ENCODE measurements at places on chromosomes 6 and 20.

DNA sequence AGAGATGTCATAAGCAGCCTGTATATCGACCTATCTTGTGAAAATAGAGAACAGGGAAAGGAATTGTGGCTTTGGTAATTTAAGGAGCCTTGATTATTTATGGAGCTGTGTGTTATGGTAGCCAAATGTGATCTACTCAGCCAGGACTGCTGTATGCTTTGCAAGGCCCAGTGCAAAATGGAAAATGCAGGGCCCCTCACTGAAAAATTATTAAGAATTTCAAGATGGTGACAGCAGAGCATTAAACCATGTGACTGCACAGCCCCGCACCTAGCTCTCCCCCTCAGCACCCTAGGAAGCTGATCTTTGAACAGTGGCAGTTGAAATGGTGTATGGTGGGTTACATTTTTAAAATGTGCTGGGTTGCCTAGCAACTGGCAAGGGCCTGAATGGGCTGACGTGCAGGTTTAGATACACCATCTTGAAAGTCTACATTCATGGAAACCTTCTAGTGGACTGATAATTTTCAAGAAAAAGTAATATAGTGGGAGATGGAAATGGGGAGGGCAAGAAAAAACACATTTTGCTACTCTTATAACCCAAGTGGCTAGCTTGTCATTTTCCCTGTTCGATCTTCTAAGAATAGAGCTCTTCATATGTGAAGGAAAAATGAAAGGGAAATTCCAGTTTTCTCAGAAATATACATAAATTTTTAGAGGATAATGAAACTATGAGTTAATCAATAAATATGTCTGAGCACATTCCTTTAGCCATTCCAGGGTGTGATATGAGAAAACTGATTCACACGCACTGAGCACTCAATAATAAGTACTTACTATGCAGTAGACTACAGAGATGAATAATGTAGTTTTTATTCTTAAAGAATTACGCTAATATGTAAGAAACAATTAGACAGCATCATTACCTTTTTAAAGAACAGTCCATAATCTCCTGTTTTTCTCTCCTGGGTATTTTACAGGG is 208.0 kb downstream of the ARHGAP18 start:
- no peak for DNase-seq

DNA sequence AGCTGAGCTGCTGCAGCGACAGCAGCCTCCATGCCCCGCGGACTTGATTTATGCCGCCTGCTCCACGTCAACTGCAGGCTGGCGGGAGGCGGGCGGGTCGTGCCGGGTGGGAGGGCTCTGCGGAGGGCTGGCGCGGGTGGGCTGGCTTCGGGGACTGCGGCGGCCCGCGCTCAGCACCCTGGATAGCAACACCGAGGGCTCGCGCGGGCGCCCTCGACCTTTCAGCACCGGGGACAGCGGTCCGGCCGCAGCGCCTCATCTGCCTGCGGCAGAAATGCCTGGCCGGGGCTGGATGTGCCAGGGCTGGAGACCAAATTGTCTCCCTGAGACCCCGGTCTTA is 792 bp downstream of the SNAP25 start:
- DNase-seq: peak; percentile 40

DNA sequence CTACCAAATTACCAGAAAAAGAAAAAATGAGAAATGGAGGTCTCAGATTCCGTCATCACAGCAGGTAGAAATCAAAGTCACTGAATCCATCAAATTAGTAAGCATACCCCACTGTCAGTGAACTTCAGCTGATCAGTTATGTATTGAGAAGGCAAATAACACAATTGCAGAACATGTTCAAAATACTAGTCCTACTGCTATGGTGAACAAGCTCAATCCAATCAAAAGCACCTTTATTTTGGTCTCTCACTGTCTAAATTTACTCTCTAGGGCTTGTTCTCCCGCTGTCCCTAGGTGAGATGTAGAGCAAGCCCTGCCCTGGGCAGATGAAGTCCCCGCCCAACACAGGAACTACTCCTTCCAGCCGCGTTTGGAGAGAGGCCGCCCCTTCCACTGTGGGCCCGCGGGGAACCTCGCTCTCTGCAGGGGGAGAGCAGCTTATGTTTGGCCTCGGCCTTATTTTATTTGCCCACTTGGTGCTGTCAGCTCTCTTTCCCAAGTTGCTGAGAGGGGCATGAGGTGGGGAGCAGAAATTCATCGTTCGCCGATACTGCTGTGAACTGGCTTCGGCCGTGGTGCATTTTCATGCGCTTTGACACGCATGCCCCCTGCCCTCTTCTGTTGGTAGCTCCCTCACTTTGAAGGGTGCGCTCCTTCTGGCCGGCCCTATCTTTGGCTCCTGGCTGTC is 14.3 kb upstream of the MAP1LC3A start:
- DNase-seq: no peak

GRCh38 chr6:168086616-168087015 is 7.6 kb upstream of the FRMD1 start:
- no peak for DNase-seq

GRCh38 chr6:3186974-3187382 is 29.6 kb upstream of the TUBB2A start:
- DNase-seq: no peak

DNA sequence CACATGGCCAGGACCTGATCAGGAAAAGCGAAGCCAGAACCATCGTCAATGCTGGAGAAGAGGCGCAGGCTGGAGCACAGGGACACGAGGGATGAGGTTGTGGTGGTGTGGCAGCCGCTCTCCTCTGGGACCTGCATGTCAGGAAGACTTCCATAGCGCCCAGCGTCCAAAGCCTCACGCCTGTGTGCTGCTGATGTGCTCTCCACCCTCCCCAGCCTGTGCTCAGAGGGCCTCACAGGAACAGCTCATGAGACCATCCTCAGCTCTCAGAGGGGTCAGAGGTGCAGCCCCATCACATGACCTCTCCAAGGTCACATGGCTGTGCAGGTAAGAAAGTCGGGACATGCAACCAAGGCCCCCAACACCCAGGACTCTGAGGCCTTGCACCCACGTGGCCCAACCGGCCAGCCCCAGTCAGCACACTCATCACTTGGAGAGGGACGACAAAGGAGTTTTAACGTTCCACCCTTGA is 84.4 kb downstream of the NINL start:
- DNase-seq: no peak

GRCh38 chr6:108839083-108839642 is 9.1 kb upstream of the ARMC2 start:
- DNase-seq: no peak

DNA sequence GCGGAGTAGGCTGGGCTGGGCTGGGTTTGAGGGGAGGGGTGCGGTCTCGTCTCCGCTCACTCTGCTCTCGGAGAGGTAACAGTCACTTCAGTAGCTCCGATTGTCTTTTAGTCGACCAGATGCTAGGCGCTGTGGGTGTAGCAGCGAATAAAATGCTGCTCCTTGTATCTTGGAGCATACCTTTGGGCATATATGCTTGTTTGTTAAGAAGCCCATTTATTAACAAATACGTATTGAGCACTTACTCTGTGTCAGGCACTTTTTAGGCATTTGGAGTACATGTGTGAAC is 545 bp downstream of the ACTR5 start:
- no peak for DNase-seq

DNA sequence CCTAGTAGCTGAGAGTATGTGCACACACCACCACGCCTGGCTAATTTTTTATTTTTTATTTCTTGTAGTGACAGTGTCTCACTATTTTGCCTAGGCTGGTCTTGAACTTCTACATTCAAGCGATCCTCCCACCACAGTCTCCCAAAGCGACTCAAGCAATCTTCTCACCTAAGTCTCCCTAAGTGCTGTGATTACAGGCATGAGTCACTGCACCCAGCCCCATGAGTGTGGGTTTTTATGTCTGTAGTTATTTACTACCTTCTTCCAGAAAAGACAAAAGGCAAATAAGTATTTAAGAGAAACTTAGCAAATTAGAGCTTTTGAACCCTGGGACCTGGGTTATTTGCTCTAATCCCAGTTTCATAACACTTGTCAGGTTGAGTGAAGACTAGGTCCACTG is 92.3 kb upstream of the HCRTR2 start:
- DNase-seq: no peak

DNA sequence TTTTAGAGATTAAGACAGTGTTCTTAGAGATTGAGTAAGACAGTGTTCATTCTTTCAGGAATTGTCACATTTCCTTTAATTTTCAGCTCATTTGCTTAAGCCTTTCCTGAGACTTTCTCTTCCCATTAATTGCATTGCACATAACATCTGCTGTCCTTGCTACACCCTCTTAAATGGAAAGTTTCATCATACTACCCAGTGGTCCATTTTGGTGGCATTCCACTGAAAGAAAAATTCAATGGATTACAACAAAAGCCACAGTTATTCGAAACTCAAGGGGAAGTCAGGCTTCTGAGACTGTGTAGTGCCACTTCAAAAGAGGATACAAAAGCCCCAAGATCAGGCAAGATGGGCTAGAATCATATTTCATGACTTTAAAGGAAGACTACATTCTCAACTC is 64.0 kb downstream of the RSPO3 start:
- no peak for DNase-seq
